Left renal cortex interstitium (tissue), 4 donors: ENCODE measurements at places on chromosomes 1 and 21.
A peak's percentile ranks its signal among the peaks of the same experiment; 100 is the strongest.

DNA sequence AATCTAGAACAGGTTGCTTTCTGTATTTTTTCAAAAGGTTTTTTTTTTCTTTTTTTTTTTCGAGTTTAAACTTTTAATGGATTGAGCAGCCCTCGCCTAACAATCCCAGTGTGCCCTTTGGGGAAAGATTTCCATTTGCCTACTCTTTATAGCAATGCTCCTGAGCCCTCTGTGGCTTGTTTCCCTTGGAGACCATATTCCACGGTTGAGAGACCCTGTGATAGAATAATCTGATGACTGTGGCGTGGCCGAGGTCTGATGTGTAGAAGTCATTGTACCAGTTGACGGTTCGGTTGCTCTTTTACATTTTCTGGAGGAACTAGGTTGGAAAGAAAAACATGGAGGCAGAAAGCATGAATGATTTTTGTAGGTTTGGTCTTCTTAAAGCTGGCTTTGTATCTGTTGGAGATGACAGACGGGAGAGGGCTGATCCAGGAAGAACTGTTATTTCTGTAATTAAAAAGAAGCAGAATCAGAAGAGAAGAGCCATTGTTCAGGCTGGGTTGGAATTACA is 305.7 kb upstream of the NRIP1 start:
- DNase-seq = no peak

- DNase-seq = no peak
Measured at GRCh38 chr1:117059334-117059677, 820 bp upstream of the TTF2 start.

- DNase-seq = no peak
Measured at GRCh38 chr1:77614037-77614436, 68.4 kb downstream of the ZZZ3 start.

GRCh38 chr1:147504801-147505311 is 36.4 kb upstream of the BCL9 start:
- peak; percentile 64 for DNase-seq

GRCh38 chr1:209624558-209625549 is 27.4 kb downstream of the LAMB3 start:
- DNase-seq = no peak

DNA sequence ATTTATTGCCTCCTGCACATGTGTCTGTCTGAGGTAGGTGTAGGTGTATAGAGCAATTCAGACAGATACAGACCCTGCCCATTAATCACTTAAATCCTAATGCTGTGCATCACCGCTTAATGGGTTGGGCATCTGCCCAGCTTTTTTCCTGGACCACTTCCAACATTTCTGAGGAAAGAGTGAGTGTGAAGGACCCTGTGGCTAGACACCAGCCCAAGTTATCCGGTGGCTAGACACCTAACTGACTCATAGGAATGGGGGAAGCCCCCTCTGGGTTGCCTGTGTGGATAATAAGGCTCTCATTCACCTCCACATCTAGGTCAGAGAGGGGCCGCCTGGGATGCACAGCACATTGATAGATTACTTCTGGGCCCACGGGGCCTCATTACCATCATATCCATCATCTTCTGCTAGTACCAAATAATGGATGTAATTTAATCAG is 121.1 kb upstream of the RAVER2 start:
- no peak for DNase-seq

- no peak for DNase-seq
Measured at GRCh38 chr1:62926681-62927252, 142.8 kb downstream of the ATG4C start.

DNA sequence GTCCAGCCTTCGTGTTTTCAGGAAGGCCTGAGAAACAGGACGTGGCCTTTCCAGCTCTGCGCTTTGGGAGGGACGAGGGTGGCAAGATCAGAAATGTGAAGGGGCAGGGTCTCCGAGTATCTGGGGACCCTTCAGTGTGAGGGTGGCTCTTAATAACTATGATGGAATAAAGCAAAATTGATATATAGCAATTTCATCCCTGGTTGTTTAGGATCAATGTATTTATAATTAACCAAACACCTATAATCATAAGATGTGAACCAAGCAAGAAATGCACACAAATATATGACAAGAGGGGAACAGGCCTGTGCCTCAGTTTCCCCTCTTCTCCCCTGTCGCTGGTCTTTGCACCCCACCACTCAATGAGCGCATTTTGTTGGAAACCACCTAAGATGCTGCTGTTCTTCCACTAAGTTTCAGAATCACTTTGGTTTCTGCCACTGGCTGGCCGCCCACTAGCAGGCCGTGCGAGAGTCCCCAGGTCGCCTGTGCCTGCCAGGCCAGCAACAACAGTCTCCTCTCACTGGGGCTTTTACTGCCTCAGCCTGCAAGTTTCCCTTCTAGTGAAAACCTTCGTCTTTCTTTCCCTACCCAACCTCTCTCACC is 36.6 kb downstream of the UBASH3A start:
- no peak for DNase-seq

- no peak for DNase-seq
Measured at GRCh38 chr1:184620469-184620868, 134.2 kb downstream of the EDEM3 start.

- DNase-seq = no peak
Measured at GRCh38 chr1:160315359-160315758, 27.7 kb downstream of the COPA start.

- no peak for DNase-seq
Measured at GRCh38 chr1:93864175-93864574, 14.8 kb downstream of the DNTTIP2 start.
